Psoas muscle (tissue), 8 donors: ENCODE measurements at places on chromosomes 11 and 22. TPM values are rescaled to one million over a fixed set of nuclear protein-coding genes. Genes with fewer than 3 reads are reported as not detected.

Gene APOA4
- total RNA-seq: not detected

Gene PANX2
- total RNA-seq: not detected

Gene UBQLNL
- not detected for total RNA-seq

Gene SPDYC
- total RNA-seq: not detected

GRCh38 chr11:44271286-44271685 lies 38.7 kb downstream of the ALX4 start:
- no peak for DNase-seq

- no peak for DNase-seq
Measured at GRCh38 chr11:120667281-120667680, 155.7 kb downstream of the GRIK4 start.

- no peak for DNase-seq
Measured at GRCh38 chr11:26944866-26945664, 48.8 kb upstream of the FIBIN start.

DNA sequence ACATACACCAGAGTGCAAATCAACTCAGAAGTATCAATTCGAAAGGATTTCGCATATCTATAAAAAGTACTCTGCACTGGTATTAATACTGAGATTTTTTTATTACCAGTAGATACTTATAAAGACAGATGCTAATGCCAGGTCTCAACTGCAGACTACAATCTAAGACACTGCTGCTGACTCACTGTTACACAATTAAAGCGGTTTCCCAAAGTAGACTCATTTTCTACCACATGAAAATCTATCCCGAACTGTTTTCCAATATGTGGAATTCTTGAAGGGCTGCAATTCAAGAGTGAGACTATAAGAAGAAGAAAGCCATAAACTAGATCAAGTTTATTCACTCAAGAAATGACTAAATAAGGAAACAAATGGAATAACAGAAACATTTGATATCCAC lies 57.2 kb upstream of the ARHGAP32 start:
- DNase-seq: no peak

DNA sequence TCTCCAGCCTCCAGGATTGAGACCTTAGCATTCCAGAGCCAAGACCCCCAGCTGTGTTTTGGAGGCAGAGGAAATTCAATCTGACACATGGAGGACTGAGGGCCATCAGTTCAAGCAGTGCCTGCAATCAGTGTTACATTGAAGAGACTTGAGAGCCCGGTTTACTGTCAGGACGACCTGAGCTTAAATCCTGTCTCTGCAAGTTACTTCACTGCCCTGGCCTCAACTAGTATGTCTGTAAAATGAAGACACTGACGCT lies 35.1 kb downstream of the TRIM29 start:
- DNase-seq: no peak
